ENCODE measurements at places on chromosomes 5 and 9.
A peak's percentile ranks its signal among the peaks of the same experiment; 100 is the strongest.

- DNase-seq, result no peak
Observed at GRCh38 chr9:86867804-86868313, 79.4 kb downstream of the GAS1 start.

DNA sequence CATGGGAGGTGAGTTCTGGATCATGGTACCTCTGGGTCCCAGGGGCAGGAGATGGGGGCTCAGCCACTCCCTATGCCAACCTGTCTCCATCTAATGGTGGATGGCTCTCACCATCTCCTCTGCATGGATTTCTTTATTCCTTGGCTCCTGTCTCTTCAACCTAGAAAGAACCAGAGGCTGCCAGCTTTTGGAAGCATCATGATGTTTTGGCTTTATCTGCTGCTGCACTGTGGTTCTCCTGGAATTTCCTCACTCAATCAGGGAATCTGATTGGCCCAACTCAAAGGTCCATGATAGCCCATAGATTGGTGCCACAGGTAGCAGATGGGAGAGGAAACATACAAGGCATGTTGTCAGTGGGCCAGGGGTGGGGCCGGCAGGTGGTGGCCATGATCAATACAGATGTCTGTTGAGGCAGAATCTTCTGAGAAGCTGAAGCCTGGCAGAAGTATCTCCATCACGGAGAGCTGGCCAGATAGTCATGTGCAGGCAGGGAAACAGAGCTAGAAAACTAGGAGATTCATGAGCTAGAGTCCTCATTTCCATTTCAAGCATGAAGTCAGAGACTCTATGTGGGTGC, 158.2 kb downstream of the MACROH2A1 start:
- peak; percentile 40 for DNase-seq

GRCh38 chr5:128331261-128331660, 206.8 kb downstream of the FBN2 start:
- DNase-seq, result no peak

GRCh38 chr5:31221001-31221400, 27.5 kb downstream of the CDH6 start:
- DNase-seq, result no peak

DNA sequence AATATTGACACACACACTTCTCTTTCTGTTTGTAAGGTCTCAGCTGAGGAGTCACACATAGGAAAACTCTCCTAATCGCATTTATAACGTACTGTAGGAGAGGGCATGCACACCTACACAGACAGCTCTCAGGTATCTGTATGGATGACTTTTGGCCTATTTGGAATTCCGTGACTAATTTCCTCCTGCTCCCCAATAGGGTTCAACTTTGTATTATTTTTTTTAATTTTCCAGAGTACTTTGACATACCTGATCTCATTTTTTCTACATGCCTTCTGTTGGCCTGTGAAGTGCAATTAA, 195.9 kb downstream of the ARHGAP26 start:
- no peak for DNase-seq

GRCh38 chr5:114362197-114362976, 517 bp downstream of the KCNN2 start:
- no peak for DNase-seq

GRCh38 chr5:160379511-160379910, 9.1 kb upstream of the C1QTNF2 start:
- no peak for DNase-seq

- DNase-seq, result no peak
Observed at GRCh38 chr9:1454211-1454610, 404.1 kb downstream of the DMRT2 start.

GRCh38 chr5:177334155-177334551, 17.3 kb downstream of the LMAN2 start:
- no peak for DNase-seq

- DNase-seq, result no peak
Observed at GRCh38 chr9:115498303-115498702, 380.3 kb upstream of the TNC start.

DNA sequence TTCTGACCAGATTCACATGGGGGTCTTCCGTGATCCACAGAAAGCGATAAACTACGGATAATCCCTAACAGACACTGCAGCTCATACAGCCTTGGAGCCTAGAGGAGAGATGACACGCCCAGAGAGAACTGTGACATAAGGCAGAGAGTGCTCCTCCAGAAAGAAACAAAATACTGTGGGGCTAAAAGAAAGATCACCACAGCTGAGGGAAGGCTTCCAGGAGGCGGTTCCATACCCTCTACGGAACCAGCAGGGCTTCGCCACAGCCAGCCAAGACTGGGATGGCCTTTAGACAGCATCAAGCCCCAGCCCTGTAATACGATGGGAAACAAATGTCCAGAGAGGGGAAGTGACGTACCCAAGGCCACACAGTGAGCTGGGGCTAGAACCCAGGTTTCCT, 19.3 kb downstream of the GPX3 start:
- no peak for DNase-seq

DNA sequence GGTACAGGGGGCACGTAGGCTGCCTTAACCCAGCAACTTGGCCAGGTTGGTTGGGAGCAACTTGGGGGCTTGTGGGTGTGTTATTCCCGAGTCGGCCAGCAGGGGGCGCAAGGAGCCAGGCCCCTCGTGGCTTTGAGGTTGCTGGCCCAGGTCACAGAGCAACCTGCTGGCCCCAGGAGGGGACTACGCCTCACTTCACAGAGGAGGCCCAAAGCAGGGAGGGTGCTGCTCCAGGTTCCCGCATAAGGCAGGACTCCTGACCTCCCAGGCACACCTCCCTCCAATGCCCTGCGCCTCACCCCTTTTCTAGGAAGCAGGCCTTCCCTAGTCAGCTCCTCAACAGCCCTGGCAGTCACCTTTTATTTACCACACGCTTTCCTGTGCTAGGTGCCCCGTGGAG, 18.1 kb downstream of the KYAT1 start:
- no peak for DNase-seq
